ENCODE measurements at places on chromosomes 2 and 18. TPM values are rescaled to one million over a fixed set of nuclear protein-coding genes. Genes with fewer than 3 reads are reported as not detected.

DNA sequence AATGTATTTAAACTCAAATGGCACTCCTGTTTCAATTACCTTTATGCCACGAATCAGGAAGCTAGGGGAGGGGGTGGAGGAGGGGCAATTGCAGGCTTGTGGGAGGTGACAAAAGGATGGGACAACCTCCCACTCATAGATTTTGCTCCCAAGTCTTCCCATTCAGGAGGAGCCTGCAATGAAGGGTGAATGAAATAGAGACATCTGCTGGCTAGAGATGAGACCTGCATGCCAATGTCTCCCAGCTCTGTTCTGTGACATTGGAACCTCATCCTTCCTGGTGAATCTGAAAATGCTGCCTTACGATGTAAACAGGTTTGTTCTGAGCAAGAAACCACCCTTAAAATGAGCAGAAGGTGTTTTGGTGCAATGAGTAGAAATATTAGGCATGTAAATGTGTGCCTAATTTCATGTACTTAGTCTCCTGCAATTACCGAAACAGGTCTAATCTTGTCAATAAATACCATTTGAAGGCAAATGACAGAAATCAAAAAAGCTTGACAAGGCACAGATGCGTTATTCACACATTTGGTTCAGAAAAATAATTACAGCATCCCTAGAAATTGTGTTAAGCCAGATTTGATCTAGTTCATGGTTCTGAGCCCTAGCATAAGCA, 2.7 kb upstream of the PID1 start:
- H3K27ac ChIP-seq: no peak overlapping the region

- H3K4me1 ChIP-seq: no peaks in the 10 kb centered on the region
- H3K36me3 ChIP-seq: no peaks in the 10 kb centered on the region
- H3K27ac ChIP-seq: no peak overlapping the region
- no peaks in the 10 kb centered on the region for H3K27me3 ChIP-seq
- H3K4me3 ChIP-seq: no peak overlapping the region
Measured at GRCh38 chr2:240796543-240797499, 23.2 kb downstream of the KIF1A start.

Gene TEKT4
- not detected for polyA plus RNA-seq

- DNase-seq: no peak
- H3K27me3 ChIP-seq: no peaks in the 10 kb centered on the region
- no peak overlapping the region for H3K27ac ChIP-seq
- H3K36me3 ChIP-seq: no peaks in the 10 kb centered on the region
- H3K4me3 ChIP-seq: no peak overlapping the region
Measured at GRCh38 chr2:125274718-125275117, 1249.6 kb downstream of the CNTNAP5 start.

DNA sequence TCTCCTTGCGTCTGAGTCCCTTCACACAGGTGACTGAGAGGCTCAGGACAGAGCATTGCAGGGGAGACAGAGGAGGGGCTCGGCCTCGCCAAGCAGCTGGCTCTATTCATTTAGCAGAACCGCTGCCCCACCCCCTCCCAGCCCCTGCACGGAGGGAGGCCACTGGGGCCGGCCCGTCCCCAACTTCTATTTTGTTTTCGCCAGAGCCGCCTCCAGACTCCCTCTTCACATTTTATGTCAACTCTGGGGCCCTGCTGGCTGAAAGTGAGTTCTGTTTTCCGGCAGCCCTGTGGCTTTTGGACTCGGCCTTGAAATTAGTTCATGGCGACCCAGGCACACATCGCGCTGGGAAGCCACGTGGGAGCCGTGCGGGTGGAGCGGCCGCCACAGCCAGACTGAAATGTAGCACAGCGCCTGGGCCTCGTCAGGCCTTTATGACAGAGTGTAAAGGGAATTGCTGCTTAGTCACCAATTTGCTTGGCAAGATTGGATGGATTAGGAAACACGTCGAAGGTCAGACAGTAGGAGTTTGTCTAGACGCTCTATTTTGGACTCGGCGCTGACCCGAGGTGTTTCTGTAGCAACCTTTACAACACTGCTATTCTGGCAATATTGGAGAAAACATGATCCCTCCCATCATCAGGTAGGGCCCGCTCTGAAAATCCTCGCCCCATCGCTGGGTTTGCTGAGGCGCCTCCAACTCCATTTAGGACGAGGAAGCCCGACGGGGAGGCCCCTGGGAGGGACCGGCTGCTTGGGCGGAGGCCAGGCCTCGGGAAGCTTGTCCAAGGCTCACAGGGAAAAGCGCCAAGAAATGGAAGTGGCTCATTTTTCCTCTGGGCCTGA, 90.7 kb upstream of the CTDP1 start:
- H3K4me1 ChIP-seq: peaks cover 3% of the 10 kb centered on the region
- DNase-seq: no peak
- H3K27me3 ChIP-seq: no peaks in the 10 kb centered on the region
- no peak overlapping the region for H3K4me3 ChIP-seq
- H3K27ac ChIP-seq: no peak overlapping the region

Gene ST8SIA3
- not detected for polyA plus RNA-seq

DNA sequence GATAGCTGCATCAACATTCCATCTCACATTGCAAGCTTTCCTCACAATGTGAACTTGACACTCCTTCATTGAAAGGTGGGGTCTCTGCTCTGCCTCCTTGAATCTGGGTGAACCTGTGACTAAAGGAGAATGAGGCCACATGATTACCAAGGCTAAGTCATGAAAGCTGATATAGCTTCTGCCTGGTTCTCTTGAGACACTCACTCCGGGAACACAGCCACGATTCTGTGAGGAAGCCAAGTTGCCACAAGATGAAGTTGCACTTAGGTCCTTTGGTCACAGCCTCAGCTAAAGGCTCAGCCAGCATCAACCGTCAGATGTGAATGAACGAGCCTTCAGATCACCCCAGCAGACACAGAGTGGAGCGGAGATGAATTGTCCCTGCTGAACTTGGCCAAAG, 94.7 kb upstream of the FAM136A start:
- no peak overlapping the region for H3K4me3 ChIP-seq
- no peaks in the 10 kb centered on the region for H3K36me3 ChIP-seq
- no peak for DNase-seq
- no peak overlapping the region for H3K27ac ChIP-seq
- H3K27me3 ChIP-seq: peaks cover 3% of the 10 kb centered on the region

GRCh38 chr2:83462881-83463280, 996.2 kb downstream of the SUCLG1 start:
- DNase-seq: no peak
- no peak overlapping the region for H3K27ac ChIP-seq
- H3K4me1 ChIP-seq: no peaks in the 10 kb centered on the region
- H3K36me3 ChIP-seq: no peaks in the 10 kb centered on the region
- no peaks in the 10 kb centered on the region for H3K27me3 ChIP-seq

DNA sequence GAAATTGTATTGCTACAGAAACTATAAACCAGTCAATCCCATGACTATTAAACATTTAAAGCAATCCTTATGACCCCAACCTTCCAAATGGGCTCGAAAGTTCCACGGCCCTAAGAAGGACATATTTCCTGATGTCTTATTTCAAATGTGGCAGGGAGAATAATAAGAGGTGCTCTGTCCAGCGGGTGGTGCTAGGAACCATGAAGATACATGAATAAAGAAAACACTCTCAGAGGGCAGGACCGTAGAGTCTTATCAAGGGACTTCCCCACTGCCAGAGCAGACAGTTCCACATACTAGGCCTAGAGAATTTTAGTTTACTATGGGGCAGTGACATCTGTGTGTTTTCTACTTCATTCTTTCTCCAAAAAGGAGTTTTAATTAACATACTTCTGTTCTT, 187.1 kb upstream of the PIK3C3 start:
- H3K27me3 ChIP-seq: no peaks in the 10 kb centered on the region
- H3K36me3 ChIP-seq: no peaks in the 10 kb centered on the region
- H3K4me1 ChIP-seq: no peaks in the 10 kb centered on the region
- DNase-seq: no peak
- H3K27ac ChIP-seq: no peak overlapping the region

- H3K27ac ChIP-seq: no peak overlapping the region
- no peak overlapping the region for H3K4me3 ChIP-seq
- no peaks in the 10 kb centered on the region for H3K36me3 ChIP-seq
- H3K27me3 ChIP-seq: no peaks in the 10 kb centered on the region
Measured at GRCh38 chr2:20572221-20572620, 78.7 kb downstream of the HS1BP3 start.

- no peak for DNase-seq
- H3K4me3 ChIP-seq: no peak overlapping the region
- H3K27me3 ChIP-seq: no peaks in the 10 kb centered on the region
- H3K4me1 ChIP-seq: no peaks in the 10 kb centered on the region
Measured at GRCh38 chr2:186309901-186310300, 176.2 kb upstream of the ZC3H15 start.

GRCh38 chr18:68387246-68387645, 327.7 kb downstream of the TMX3 start:
- no peak overlapping the region for H3K4me3 ChIP-seq
- H3K4me1 ChIP-seq: no peaks in the 10 kb centered on the region
- H3K36me3 ChIP-seq: no peaks in the 10 kb centered on the region
- H3K27ac ChIP-seq: no peak overlapping the region
- no peak for DNase-seq

Gene CCL20
- 0.31 TPM for polyA plus RNA-seq

GRCh38 chr18:24731158-24731557, 270.7 kb downstream of the HRH4 start:
- no peak for DNase-seq
- H3K36me3 ChIP-seq: no peaks in the 10 kb centered on the region
- H3K4me1 ChIP-seq: no peaks in the 10 kb centered on the region
- no peak overlapping the region for H3K4me3 ChIP-seq
- no peaks in the 10 kb centered on the region for H3K27me3 ChIP-seq
- H3K27ac ChIP-seq: no peak overlapping the region

Measured in B cell (primary cell).